ENCODE measurements at places on chromosomes 4 and X.

GRCh38 chrX:124440695-124441094, 94.3 kb downstream of the SH2D1A start:
- DNase-seq = no peak

GRCh38 chr4:155906554-155907247, 3.2 kb downstream of the TDO2 start:
- DNase-seq = peak; percentile 96

GRCh38 chr4:141473952-141474351, 162.4 kb upstream of the IL15 start:
- no peak for DNase-seq

- DNase-seq = no peak
These were observed 216.9 kb upstream of the ETNPPL start for GRCh38 chr4:108979759-108980158.

- no peak for DNase-seq
These were observed 66.4 kb upstream of the MAOA start for GRCh38 chrX:43589735-43590134.

DNA sequence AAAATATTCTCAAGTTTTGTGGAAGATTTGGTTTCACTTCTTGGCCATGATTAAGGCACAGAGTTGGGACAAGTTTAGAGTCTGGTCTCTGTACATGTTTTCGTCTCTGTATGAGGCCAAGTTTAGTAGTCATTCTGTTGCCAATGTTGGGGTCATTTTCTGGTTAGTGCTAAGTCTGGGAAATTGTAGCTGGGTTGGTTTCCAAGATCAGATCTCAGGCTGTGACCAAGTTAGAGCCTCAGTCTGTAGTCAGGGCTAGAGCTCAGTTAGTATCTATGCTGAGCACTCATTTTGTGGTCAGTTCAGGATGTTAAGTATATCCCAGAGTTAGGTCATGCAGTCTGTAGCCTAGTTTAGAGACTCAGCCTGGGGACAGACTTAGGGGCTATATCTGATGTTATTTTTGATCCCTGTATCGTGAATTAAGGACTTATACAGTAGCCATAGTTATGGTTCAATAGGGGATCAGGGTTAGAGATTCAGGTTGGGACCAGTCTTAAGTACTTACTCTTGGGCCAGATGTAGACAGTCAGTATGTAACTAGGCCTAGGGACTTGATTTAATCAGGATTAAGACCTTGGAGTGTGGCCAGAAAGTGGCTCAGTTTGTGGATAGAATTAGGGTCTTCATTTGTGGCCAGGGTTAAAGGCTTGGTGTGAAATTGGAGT, 6.6 kb upstream of the ENOX2 start:
- DNase-seq = no peak

- DNase-seq = peak; percentile 91
These were observed 57.1 kb upstream of the EFHC2 start for GRCh38 chrX:44400588-44400987.

All from RPMI7951 (cell line).